ENCODE measurements at places on chromosomes 5 and 9.

- no peak for DNase-seq
These were observed 87.7 kb downstream of the MACIR start for GRCh38 chr5:103346162-103346748.

DNA sequence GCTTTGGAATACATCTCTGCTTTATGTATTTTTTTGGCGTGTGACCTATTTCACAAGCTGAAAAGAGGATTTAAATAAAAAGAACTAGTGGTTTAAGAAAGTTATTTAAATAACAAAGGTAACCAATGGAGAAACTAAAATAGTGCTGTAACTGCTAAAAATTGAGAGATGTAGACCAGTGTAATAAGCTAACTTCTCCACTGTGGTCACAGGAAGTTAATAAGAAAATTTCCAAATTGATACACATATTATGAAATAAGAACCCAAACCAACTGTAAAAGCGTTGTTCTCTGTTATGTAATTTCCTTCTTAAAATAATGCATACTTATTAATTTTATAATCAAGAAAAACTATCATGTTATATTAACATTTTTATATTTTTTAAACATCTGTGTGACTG, 29.1 kb upstream of the ZFAND5 start:
- no peak for DNase-seq

GRCh38 chr5:107047048-107047447, 623.7 kb downstream of the EFNA5 start:
- DNase-seq = no peak

DNA sequence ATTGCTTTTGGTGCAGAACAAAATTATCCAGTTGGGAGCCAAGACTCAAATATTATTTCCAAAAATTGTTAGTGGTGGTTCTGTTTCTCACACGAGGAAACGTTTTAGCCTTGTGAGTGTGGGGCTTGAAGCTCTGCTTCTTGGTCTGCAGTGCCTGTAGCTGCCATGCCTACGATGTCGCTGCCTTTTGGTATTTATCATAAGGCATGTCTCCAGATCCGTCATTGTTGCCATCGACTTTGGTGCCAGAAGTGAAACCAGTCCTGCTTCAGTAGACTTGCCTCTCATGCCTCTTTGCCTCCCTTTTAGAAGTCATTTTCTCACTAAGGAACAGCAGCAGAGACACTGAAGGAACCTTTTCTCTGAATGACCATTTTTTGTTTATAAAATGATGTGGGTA, 29.7 kb upstream of the CATSPER3 start:
- DNase-seq = no peak

DNA sequence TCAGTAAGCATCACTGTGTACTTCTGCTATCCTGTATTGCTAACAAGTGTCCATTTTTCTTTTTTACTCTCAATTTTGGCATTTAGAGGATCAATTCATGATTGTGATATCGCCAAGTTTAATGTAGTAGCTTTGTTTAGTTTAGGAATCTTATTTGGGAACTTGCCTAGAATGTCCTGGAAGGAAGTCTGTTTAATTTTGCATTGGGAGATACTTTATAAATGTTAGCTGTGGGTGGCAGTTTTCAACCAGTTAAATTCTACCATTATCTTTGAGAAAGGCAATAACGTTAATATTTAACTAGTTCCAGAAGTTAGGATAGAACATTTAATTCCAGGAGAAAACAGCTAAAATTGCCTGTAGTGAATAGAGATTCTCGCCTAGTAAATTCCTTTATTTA, 78.6 kb downstream of the PBX3 start:
- DNase-seq = no peak

GRCh38 chr5:99187611-99188010, 258.8 kb upstream of the CHD1 start:
- no peak for DNase-seq

- DNase-seq = no peak
These were observed 43.0 kb downstream of the PIK3R1 start for GRCh38 chr5:68258531-68258930.

DNA sequence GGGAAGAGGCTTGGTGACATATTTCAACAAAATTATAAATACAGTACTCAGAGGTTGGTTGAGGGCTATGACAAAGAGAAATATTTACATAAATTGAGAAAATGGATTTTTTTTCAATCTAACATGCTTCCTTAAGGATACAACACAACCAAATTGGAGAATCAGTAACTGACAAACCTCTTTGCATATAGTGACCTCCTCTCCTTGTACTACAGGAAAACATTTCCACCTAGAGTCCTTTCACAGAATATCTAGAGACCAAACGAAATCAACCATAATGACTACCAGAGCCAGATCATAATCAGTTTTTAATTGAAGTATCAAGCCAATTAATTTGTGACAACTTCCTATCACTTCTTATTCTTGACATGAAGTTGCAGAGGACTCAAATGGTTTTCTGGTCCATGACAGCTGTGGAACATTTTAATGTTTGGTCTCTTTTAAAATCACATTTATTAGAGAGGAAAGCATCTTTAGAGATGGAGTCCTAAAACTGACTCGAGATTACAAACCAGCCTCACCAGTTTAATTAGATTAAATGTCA, 1636.5 kb upstream of the C9orf72 start:
- DNase-seq = no peak

DNA sequence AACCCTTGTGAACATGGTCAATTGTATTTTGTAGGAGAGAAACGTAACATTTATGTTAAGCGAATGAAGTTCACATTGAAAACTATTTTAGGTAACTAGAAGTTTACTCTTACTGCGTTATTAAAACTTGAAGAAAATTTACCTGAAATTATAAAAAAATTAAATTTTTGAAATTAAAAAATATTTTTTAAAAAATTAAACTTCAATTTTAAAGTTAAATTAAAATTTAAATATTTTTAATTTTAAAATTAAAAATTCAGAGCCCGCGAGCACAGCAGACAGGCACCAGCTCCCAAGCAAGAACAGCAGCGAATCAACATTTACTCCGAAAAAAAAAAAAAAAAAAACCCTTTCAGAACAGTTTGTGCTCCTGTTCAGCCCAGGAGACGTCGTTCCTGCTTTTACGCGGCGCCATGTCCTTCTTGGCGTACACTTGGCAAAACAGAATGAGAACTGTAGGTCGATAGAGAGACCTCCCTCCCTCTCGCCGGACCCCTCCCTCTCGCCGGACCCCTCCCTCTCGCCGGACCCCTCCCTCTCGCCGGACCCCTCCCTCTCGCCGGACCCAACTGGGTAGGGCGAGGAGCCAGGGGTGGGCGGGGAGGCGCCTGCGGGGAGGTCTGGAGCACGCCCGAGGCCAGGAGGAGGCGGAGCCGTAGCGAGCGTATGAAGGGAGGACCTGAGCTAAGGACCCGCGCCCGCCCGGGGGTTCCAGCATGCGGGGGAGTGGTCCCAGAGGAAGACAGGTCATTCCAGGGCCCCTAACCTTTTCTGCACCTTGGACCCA, 235.8 kb downstream of the ROR2 start:
- DNase-seq = no peak

GRCh38 chr5:141785135-141785534, 93.1 kb downstream of the PCDH1 start:
- no peak for DNase-seq

DNA sequence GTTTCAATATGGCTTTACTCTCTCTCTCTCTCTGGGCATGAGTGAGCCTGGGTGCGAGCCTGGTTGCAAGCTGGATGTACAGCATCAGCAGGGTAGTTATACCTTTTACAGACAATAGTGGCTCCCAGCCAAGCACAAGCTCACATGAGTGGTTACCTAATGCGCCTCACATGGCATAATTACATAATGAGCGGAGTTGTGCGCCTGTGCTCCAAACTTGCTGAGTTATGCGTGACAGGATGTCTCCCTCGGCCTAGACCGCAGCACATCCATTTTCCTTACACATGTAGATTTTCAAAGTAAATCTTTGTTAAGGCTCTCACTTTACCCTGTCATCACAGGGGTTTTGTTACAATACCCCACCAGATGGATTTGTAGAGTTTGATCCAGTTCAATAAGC, 233.5 kb upstream of the WWC1 start:
- no peak for DNase-seq

GRCh38 chr9:38413283-38413682, 11.0 kb downstream of the IGFBPL1 start:
- DNase-seq = no peak

DNA sequence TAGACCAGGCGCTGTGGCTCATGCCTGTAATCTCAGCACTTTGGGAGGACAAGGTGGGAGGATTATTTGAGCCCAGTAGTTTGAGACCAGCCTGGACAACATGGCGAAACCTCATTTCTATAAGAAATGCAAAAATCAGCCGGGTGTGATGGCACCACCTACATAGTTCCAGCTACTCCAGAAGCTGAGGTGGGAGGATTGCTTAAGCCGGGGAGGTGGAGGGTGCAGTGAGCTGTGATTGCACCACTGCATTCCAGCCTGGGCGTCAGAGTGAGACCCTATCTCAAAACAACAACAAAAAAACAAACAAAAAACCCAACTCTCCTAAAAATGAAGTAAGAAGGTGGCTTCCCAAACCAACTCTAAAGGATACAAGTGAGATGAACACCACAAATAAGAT, 23.0 kb downstream of the IARS1 start:
- DNase-seq = no peak

GRCh38 chr5:91787718-91788117, 404.6 kb upstream of the ARRDC3 start:
- DNase-seq = no peak

DNA sequence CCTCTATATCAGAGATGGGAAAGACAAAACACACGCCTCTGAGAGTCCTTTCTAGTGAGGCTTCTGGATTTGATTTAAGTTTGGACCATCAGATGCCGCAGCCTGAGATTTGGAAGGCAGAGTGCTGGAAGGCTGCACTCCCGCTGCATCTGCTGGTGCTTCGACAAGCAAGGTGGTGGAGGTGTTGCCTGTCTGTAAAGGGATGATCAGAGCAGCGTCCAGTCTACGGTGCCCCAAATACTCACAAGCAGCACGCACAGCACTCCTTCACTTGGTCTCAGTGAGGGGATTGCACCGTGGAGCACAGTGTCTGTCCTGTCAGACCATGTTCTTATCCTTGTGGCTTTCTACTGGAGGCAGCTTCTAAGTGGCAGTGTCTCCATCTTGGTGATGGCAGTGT, 221.4 kb downstream of the GADD45G start:
- DNase-seq = no peak

DNA sequence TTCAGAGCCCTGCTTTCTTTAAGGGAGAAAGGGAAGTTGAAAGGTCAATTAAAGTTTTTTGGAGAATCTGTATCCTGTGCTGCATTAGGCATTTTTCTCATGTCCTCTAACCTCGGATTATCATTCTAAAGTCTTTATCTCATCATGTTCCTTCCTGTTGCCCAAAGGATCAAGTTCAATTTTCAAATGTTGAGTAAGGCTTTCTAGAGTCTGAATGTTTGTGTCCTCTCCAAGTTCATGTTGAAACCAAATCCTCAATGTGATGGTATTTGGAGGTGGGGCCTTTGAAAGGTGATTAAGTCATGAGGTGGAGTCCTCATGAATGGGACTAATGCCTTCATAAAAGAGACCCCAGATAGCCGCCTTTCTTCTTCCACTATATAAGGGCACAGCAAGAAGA, 20.2 kb upstream of the TNC start:
- no peak for DNase-seq

- no peak for DNase-seq
These were observed 50.9 kb downstream of the PRUNE2 start for GRCh38 chr9:76855015-76855414.

- no peak for DNase-seq
These were observed 215.3 kb downstream of the NFIB start for GRCh38 chr9:14098486-14099180.

- no peak for DNase-seq
These were observed 165.4 kb upstream of the TNC start for GRCh38 chr9:115283395-115283794.

DNA sequence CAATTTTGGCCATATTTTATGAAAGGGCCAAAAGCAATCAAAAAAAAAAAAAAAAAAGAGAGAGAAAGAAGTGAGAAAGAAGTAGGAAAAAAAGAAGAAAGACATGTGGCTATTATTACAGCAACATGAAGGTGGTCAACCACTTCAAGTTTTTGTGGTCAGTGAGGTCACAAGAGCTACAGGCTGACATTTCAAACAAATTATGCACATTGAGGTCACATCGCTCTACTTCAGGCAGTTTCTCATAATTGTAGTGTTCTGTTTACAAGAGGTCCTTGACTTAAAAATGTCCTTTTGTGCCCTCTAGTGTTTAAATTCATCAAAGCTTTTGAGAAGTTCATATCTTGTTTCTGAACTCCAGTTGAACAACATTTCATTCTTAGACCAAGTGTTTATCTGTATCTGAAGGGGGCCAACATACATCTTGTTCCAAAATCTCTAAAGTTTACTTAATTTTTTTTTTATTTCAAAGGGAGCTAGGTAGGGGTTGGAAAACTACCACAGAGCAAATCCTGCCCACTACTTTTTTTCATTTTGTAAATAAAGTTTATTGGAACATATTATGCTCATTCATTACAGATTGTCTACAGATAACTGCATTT, 513.1 kb downstream of the PDE4D start:
- no peak for DNase-seq

DNA sequence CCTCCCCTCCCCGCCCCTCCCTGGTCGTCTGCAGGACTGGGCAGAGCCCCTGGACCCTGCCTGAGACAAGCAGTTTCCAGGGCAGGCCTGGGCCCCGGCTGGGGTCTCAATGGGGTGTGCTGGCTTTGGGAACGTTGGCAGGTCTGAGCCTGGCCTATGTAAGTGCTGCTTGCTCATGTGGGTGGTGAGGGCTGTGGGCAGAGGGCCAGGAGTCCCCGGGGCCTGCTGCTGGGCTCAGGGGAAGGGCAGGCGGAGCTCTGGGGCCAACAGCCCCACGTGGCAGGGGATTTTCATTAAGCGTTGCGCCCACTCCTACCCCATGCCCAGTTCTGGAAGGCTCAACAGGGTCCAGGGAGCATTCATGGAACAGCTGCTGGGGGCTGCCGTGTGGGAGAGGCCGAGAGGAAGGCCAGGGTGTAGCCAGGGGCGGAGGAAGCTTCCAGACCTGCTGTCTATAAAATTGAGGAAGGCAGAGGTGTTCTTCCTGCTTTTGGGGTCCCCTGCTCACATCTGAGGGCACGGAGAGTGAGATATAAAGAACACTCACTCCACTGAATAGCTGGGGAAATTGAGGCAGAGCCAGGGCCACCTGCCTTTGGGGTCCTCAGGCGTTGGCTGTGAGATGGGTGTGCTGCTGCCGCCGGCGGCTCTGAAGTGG, 32.5 kb downstream of the RXRA start:
- DNase-seq = no peak

DNA sequence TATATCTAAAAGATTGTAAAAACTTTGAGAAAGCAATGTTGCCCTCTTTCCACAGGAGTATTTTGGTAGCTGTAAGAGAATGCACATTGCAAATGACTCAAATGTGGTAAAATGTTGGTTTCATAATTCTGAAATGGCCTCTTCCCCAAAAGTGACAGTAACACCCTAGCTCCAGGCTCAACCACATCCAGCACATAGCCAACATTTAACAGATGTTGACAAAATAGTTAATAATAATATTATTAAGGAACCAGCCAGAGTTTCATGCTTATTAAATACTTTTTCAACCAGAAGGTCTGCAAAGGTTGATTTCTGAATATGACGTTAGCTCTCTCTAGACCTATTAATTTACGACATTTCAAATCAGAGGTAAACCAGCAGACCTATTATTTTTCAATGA, 1.3 kb downstream of the ANXA1 start:
- DNase-seq = no peak
